ENCODE measurements at places on chromosomes 1 and 21.

- no peak for DNase-seq
Observed at GRCh38 chr1:22271847-22272801, 129.2 kb upstream of the WNT4 start.

- no peak for DNase-seq
Observed at GRCh38 chr1:8062861-8063260, 36.8 kb upstream of the ERRFI1 start.

- no peak for DNase-seq
Observed at GRCh38 chr1:184621260-184621659, 133.4 kb downstream of the EDEM3 start.

- DNase-seq, result no peak
Observed at GRCh38 chr1:7097938-7098592, 312.8 kb downstream of the CAMTA1 start.

DNA sequence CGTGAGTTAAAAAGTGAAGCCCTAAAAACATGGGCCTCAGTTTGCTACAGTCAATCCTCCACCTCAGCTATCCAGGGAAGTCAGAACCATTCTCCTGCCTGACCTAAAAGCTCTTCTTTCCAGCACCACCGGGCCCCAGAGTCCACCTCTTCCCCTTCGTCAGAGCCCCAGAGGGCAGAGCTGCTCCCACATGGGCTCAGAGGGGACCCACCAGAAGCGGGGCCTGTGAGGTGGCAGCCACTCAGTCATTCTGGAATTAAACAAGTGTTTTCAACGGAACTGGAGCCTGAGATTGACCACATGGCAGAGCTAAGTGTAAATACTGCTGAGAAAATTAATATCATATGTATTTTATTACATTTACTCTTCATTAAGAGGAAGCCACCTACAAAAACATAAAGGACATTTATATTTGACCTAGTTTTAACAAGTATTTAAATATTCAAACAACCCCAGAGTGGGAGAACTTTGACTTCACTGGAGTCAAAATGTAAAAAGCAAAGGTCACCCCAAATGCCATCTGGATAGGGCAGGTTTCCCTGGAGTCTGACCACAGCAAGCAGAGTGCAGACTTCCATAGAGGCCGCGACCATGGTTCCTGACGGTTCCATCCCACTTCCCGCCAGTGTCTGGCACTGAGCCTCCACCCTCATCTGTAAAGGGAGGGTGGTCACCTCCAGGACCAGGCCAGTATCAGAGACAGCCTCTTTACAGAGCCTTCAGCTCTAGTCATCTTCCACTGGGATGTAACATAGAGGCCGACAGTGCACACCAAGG is 1.8 kb downstream of the SUMO3 start:
- no peak for DNase-seq

GRCh38 chr1:41713141-41713540 is 205.6 kb downstream of the HIVEP3 start:
- no peak for DNase-seq

All from naive thymus-derived CD8-positive, alpha-beta T cell (primary cell).